ENCODE measurements at places on chromosomes 16 and 17.

- DNase-seq: no peak
Observed at GRCh38 chr17:15480204-15480603, 12.8 kb upstream of the CDRT4 start.

GRCh38 chr16:86497551-86498021 is 12.7 kb upstream of the FOXF1 start:
- no peak for DNase-seq

GRCh38 chr16:67431775-67432505 is 1.0 kb downstream of the HSD11B2 start:
- DNase-seq: no peak

- peak; percentile 12 for DNase-seq
Observed at GRCh38 chr17:7173687-7174602, 5.2 kb downstream of the ASGR1 start.

- no peak for DNase-seq
Observed at GRCh38 chr16:22103441-22103840, 11.1 kb downstream of the VWA3A start.

GRCh38 chr16:3020604-3021448 is 658 bp downstream of the TNFRSF12A start:
- DNase-seq: peak; percentile 50

- no peak for DNase-seq
Observed at GRCh38 chr17:81902023-81902652, at the start of gene NPB. NPB (plus strand) TSS chr17:81902238; CDS start chr17:81902278, 40 bp downstream.

- DNase-seq: no peak
Observed at GRCh38 chr17:77590951-77591735, 367.4 kb upstream of the TNRC6C start.

- DNase-seq: no peak
Observed at GRCh38 chr16:4318967-4319366, 3.1 kb downstream of the GLIS2 start.

- no peak for DNase-seq
Observed at GRCh38 chr16:15594711-15595320, 48.1 kb downstream of the MARF1 start.

- DNase-seq: no peak
Observed at GRCh38 chr17:64356776-64357175, 33.9 kb downstream of the PECAM1 start.

DNA sequence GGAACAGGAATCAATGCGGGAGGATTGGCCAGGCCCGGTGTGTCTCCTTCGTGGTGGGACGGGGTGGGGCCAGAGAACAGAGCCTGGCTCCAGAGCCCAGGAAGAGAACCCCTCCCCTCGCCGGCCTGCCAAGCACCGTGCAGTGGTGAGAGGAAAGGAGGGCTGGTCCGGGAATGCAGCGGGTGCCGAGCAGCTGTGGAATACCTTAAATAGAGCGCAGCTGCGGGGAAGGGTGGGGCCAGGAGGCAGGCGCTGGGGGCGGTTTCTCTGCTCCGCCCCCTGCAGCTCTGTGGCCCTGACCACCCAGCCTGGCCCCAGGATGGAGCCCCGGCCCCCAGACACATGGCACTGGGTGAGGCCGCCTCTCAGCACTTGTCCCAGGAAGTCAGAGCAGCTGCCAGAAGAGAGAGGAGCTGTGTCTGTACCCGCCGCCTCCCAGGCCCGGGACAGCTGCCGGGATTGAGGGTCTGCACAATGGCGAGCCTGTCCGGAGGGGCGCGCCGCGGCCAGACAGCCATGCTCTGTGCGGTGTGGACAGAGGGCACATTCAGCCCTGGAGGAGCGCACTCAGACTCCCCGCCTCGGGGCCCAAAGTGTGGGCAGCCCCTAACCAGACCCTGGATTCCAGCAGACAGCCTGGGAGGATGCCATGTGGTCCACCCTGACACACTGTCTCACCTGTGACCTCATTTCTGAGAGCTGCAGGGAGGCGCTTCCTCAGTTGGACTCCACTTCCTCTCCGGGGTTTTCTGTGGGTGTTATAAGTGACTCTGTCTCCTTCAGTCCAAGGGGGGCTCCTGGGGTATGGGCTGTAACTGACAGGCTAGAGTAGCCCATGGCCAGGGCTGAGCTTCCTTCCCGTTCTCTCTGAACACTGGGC is 268.8 kb downstream of the SEC14L1 start:
- no peak for DNase-seq

DNA sequence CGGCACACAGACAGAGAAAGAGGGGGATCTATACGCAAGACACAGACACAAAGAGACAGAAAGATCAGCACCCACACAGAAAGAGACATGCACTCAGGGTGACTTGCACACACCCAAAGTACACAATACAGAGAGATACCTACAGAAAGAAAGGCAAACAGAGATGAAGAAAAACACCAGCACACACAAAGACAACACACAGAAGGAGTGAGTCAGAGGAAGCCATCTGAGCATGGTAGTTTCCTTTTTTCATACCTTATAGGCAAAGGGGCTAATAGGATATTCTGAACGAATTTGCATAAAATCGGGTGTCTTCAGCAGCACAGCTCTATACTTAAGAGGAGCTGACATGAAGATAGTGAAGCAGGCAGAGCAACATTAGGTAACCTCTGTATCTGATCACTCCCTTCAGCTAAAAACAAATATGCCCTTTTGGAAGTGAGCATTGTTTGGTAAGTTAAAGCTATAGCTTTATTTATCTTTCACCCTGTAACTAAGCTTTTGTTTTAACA is 198.6 kb downstream of the AATF start:
- DNase-seq: no peak

DNA sequence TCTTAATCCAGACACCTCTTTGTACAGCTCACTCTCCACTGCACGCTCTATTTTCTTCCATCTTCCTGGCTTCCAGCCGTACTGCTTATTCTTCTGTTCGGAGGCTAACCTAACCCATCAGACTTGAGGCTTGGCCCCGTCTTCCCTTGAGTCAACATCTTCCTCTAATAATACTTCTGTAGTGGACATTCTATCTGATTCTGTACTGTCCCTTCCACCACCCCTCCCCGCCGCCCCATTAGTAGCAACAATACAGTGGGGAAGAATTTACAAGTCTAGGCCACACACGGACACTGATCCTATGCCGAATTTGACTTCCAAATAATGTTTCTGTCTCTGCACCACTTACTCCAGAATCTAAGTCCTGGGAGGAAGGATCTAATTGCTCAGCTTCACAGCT is 86.0 kb upstream of the TNRC6A start:
- no peak for DNase-seq

GRCh38 chr16:73483076-73483791 is 435.3 kb upstream of the ZFHX3 start:
- no peak for DNase-seq

GRCh38 chr16:18839555-18839954 is 38.2 kb upstream of the ARL6IP1 start:
- DNase-seq: no peak

DNA sequence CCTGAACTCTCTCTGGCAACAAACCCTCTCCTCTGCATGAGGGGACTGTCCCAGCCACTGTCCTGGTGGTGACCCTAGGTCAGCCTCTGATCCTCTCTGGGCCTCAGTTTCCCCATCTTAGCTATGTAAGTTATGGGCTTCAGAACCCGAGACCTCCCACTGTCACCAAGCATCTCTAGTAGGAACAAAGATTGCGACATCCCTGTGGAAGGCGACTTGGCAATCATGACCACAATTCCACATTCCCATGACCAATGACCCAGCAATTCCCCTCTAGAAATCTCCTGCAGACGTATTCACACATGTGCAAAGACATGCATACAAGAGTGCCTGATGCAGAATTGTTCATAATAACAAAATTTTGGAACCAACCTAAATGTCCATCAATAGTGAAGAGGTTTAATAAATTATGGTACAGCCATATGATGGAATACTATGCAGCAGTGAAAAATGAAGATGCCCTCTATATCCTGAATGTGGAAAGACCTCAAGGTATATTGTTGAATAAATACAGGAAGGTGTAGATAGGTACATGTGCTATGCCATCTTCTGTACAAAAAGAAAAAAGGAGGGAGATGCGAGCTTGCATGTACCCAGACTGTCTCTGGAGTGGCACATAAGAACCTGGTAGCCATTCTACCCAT is 21.2 kb downstream of the CNGB1 start:
- no peak for DNase-seq

DNA sequence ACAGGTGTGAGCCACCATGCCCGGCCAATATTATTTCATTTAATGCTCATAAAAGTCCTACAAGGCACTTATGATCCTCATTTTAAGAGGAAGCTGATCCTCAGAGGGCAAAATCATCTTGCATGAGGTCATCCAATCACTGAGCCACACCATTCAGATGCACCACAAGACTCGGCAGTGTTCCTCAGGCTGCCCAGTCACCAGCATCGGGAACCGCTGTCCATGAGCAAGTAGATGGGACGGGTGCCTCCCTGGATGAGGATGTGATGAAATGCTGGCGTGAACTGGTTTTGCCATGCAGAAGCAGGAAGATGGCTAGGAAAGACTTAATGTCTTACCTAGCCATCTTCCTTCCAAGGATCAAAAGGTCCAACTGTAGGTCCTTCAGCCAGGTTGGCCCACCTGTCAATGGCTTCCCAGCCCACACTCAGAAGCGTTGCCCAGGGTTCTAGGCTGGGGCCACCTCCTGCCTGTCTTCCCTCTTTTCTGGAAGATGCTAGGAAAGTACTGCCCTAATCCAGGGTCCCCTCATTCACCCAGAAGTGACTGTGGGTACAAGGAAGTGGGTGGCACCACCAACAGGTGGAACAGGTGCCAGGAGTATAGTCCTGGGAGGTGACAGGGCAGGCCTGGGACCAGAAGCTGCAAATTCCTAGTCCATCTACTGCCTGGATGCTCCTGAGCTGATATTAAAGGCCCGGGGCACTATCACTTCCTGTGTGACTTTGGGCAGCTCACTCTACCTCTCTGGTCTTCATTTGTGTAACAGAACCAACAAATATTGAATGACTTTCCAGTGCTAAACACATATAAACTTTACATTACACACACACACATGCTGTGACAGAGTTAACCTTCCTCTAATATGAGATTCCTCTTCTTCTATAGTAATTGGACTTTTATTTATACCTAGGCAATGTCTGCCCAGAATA is 32.2 kb upstream of the CRYBA1 start:
- no peak for DNase-seq

- DNase-seq: no peak
Observed at GRCh38 chr17:1438593-1439083, 17.4 kb downstream of the CRK start.

DNA sequence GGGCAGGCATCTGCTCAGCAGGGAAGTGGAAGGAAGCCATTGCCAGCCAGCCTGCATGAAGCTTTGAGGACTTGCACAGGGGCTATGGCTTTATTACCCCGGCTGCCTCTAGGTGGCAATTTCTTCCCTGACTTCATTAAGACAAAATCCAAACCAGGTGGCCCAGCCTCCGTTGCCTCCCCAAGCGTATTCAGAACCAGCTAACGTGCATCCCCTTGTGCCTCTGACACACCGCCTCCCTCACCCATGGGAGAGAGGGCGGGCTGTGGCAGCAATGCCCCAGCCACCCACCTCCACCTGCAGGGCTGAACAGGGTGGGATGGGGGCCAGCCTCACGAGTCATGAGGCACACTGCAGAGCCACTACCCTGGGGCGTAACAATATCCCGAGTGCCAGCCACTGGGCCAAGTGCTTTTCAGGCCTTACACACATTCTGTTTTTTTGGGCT is 6.8 kb downstream of the KIFC3 start:
- peak; percentile 23 for DNase-seq

GRCh38 chr16:64132190-64132589 is 989.7 kb downstream of the CDH11 start:
- no peak for DNase-seq

GRCh38 chr17:69065113-69065512 is 4.4 kb upstream of the ABCA9 start:
- DNase-seq: no peak

DNA sequence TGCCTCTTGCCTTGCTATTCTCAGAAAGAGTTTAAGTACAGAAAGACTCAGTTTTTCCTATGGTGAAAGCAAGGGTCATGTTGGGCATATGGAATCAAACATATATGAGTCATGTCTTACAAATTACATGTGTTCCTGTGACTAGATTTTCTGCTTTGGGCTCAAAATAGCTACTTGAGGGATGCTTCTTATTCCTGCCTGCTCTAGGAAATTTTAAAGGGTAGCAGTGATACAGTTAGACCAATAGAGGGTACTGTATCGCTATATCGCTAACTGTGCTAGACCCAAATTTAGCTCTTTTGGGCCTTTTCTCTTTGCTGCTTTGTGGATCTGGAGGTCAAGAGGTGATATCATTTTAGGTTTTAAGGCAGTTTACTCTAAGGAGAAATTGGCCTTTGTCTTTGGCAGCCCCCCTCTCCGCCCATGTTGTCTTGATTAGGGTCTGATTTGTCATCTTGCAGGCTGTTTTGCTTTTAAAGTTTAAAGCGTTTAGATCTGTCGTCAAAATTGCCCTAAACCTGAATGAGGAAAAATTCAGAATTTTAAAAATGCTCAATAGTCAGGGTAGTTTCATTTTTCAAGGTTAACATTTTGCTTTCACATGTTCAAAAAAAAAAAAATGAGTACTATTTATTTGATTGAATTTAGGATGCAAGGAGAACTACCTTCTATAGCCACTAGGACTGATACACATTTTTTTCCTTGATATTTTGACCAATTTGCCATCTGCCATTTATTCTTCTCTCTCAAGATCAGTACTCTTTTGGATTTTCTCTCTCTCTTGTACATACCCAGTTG is 8.8 kb downstream of the NFATC3 start:
- no peak for DNase-seq

GRCh38 chr16:57104706-57105105 is 12.3 kb downstream of the CPNE2 start:
- no peak for DNase-seq

DNA sequence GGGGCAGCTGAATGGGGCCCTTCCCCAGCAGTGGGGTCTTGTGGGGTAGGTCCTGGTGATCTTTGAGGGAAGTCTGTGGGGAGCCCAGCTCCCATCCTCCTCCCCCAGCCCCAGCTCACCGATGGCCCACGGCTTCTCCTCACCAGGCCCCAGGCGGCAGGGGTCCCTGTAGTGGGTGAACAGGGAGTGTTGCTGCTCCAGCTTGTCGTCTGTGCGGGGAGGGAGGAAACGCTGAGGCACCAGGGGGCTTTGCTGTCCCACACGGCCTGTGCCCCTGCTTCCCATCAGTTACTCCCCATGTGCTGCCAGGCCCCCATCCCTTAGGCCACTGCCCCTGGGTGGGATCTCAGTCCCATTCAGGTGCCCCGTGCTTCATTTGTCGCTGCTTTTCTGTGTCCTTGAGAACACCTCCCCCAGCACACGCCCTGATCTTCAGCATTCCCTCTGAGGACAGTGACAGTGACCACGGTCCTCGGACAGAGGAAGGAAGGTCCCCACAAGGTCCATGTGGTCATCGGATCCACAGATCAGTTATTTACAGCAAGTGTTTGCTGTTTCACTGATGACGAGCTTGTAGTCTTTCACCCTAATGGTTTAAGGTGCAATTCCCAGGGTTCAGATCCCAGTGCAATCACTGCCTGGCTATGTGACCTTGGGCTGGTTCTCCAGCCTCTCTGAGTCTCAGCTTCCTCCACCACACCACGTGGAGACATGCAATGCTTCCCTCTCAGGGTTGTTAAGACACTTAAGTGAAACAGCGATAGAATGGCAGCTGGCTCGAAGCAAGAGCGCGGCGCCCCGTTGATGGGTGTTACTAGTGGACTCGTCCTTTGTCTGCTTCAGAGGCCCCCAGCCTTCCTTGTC is 53.1 kb downstream of the PRMT7 start:
- no peak for DNase-seq
